ENCODE measurements at places on chromosomes 1 and 21.

DNA sequence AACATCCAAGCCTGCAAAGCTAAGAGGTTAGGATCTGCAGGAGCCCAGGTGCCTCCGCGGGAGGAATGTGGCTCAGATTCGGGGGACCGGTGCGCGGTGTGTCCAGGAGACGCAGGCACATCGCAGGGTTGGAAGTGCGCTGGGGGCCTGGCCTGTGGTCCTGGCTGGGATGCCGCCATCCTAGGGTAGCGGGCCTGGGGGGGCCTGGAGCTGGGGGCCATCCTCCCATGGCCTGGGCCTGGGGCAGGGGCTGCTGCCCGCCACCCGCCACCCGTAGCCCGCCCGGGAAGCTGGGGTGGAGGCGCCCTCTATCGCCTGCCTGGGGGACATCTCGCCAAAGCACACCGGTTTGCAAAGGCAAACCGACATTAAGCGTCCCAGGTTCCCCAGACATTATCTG is 170.6 kb upstream of the ARHGEF16 start:
- DNase-seq, result peak; percentile 47

DNA sequence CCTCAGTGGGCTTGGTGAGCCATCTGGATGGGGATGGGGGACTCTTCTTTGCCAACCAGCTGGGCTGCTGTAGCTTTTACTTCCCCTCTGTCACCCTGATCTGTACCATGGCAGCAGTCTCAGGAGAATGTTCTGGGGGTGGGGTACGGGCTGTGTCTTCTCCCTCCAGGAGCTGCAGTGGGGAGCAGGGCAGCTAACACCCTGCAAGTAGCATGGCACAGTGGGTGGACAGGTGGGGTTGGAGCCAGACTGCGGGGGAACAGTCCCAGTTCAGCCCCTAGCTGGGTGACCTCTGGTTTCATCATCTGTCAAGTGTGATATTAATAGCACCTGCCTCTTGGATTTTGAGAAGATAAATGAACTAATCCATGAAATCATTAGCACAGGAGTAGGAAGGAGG is 3.1 kb downstream of the NFASC start:
- DNase-seq, result no peak

DNA sequence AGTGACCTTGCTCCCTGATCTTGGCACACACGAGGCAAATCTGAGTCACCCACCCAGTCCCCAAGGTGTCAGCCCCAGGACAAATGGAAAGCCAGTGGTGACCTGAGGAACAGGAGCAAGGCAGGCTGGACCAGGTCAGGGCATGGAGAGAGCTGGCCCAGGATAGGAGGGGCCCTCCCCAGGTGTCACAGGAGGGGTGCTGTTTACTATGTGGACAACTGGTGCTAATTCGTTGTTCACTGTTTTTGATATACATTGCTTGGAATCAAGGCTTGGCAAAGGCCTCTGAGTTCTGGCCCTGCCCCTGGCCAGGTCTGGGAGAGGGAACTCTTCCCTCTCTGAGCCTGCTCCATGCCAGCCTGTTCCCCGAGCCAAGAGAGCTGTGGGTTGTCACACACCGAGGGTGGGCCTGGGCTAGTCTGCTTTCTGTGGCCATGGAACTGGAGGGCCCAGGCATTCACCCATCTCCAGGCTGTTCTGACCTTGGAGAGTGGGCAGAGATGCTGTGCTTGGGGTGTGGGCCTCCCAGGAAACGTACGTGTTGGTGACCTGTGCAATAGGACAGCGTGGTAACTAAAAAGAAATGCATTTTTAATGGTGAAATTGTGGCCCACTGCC is 41.8 kb downstream of the CRYAA start:
- no peak for DNase-seq

DNA sequence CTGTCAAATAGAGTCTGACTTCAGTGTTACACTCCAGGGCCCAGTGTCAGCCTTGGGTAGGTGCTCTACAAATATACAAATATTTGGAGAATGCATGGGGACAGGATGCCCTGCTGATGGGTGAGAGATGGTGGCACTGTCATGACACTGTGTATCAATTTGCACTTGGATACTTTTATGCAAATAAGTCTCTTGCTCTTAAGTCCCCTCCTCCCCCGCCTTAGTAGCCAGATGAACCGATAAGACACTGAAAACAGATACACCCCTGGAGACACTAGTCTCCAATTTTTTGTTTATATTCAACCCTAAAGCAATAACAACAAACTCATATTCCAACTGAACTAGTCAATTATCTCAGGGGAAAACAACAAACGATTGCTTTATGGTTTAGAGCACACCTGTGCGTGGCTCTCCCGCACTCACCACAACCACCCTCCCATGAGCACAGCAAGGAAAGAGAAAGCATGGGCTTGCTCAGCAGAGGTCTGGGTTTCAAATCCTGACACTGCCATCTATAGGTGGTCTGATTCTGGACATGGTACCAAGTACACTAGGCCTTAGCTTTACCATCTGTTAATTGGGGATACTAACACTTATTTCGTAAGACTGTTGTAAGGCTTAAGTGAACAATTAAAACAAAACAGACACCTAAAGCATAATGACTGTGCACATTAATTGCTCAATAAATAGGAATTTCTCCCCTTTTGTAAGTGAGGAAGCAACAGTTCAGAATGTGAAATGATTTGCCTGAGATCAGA is 50.3 kb downstream of the HIVEP3 start:
- DNase-seq, result no peak

Measured in right kidney (tissue), 9 donors.